ENCODE measurements at places on chromosomes 16 and 17.

DNA sequence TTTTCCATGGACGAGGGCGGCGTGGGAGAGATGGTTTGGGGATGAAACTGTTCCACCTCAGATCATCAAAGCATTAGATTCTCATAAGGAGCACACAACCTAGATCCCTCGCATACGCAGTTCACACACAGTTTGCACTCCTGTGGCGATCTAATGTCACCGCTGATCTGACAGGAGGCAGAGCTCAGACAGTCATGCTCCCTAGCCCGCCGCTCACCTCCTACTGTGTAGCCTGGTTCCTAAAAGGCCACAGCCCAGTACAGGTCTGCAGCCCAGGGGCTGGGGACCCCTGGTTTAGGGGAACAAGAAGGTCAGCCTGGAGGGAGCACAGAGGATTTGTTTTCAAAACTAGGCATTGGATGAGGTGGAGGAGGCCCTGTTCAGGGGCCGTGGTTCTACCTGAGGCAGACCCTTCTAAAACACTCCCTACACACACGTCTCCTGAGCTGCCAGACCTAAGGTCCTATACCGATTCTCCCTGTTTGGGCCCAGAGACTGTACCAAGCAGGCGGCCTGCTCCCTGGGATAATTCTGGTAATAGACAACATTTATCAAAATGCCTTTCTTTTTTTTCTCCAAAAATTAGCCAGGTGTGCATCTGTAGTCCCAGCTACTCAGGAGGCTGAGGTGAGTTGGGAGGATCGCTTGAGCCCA lies 38.6 kb downstream of the AXIN2 start:
- no peak for DNase-seq

GRCh38 chr17:64420143-64420670 lies 28.7 kb upstream of the MILR1 start:
- DNase-seq = no peak

GRCh38 chr16:85395207-85395912 lies 217.8 kb upstream of the GSE1 start:
- DNase-seq = no peak

DNA sequence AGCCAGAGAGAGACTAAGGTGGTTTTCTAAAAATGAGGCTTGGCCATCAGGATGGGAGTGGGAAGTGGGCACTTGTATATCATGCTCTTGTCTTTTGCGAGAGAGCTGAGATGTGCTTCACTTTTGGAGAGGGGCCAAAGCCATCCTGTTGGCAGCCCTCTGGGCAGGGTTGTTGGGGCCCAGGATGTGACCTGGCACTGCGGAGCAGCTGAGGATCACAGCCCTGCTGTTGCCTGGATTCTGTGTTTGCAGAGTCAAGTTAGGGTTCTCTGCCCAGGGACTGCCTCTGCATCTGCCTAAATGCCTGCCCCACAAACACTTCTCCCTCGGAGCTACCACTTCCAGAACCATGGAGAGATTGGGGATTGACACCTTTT lies 71.2 kb downstream of the PLD6 start:
- DNase-seq = no peak

DNA sequence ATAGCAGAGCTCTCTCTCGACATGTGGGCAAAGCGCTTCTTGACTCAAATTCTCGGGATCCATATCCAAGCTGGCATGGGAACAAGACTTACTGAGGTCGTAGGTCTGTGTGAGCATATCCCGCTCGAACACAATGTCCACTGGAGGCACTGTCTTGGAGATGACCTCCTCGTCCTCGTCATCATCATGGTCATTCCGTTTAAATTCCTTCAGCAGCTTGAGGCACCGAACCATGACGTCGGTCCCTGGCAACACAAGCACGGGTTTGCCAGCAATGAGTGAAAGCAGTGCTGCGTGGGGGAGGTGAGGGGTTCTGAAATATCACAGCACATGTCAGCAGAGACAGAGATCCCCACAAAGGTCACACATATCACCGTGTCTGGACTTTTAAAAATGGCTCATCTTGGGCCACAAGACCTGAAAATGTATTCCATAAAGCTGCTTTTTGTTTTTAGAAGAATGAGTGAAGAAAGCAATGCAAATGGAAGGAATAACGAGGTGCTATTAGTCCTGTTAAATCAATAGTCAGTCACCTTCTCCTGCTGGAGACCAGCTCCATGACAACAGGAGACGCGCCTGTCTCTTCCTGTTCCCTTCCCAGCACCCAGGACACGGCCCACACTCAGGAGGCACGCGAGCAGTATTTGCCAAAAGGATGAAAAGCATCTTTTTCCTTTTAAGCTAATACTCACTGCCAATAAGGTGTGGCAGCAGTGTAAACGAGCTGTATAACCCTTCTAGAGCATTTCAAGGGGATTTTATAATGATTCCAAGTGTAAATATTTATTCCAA lies 37.9 kb downstream of the GTF3C1 start:
- DNase-seq = no peak

DNA sequence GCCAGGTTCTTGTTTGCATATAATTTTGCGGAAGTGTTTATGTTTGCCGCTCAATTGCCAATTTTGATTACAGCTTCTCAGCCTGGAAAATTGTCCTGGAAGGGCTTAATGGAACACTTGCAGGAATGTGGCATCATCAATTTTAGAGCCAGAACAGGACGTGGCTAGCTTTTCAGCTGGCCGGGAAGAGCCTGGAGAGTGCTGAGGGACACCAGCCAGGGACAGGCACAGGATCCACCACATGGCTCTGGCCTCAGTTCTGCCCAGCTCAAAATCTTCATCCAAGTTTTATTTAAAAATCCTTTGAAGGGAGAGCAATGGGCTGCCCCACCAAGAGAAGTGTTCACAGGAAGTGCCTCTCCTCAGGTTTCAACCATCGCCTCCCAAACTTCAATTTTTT lies 287.2 kb upstream of the HSBP1 start:
- no peak for DNase-seq

GRCh38 chr16:1661826-1662225 lies 16.3 kb upstream of the JPT2 start:
- no peak for DNase-seq

GRCh38 chr17:73291260-73291801 lies 20.5 kb downstream of the CDC42EP4 start:
- no peak for DNase-seq

GRCh38 chr16:5753381-5753780 lies 655.8 kb upstream of the EEF2KMT start:
- DNase-seq = no peak

DNA sequence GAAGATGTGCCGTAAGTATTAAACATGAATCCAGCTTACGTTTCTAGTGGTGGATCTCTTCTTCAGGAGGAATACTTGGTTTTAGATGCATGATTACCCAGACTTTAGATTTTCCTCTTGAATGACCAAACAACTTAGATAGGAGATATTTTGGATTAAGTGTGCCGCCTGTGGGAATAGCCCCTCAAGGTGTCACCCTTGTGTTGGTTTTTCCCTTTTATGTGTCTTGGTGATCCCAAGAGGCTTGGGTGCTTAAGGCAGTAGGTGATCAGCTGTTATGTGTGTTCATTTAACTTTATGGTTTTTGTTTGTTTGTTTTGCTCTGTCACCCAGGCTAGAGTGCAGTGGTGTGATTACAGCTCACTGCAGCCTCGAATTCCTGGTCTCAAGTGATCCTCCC lies 115.1 kb downstream of the PPM1E start:
- DNase-seq = no peak

DNA sequence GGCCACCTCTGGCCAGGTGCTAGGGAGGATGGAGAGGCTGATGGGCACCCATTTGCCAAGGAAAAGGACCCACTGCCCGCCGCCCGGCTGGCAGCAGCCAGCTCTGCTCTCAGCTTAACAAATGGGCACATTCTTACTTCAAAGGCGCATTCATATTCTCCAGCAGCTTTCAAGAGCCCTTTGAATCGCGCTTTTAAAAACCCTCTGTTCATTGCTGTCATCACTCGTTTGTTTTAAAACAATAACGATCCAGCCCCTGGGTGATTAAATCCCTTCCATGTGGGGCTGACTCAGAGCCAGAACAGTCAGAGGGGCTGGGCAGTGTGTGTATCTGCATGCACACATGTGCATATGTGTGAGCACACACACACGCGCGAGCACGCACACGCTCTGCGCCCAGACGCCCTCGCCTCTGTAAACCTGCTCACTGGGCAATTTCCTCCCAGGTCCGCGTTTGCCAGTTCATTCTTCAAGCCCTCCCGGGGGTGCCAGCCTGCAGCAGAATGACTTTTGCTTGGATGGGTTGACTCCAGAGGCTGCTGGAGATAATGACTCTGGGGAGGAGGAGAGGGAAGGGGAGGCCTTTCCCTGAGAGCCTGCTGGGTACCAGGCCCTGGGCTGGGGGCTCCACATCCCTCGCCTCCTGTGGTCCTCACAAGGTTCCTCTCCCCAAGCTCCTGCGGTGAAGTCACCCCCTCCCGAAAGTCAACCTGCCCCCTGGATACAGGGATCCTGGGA lies 133.1 kb downstream of the SDK2 start:
- DNase-seq = no peak

DNA sequence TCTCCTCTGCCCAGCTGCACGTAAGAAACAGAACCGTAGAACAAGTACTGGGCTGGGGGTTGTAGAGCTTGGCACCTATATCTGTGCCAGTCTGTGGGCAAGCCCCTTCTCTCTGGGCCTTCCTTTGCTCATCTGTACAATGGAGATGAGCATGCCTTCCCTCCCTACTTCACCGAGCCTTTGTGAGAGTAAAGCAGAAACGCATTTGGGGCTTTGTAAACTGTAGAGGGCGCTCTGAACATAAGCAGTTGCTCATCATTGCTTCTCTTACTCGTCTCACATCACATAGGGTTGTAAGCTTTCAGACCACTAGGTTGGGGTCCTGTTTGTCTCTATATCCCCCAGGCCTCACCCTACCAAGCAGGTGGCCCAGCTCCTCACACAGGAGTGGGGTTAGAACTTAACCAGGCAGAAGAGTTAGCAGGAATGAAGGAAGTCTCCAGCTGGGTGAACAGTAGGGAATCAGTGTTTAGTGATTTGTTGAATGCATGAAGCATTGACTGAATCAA lies 15.1 kb downstream of the SAMD14 start:
- DNase-seq = no peak

DNA sequence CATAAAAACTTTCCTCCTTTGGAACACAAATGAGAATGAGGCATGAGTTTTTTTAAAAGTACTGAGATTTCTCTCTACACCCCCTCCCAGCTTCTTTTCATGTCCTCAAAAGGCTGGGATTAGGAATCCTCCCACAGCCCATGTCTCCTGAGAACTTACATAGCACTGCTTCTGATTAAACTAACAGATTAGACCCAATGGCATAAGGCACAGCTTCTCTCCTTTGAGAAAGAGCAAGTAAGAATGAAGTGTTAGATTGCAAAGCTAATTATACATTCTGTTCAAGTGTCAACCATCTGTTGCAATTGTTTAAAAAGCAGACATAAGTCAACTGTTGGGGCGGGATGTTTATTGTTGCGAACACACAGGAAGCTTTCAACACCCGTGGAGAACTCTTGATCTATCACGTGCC lies 715.1 kb downstream of the CDH11 start:
- no peak for DNase-seq

GRCh38 chr17:7852919-7853690 lies 1.8 kb upstream of the TMEM88 start:
- no peak for DNase-seq

GRCh38 chr17:21001111-21001812 lies 41.5 kb downstream of the USP22 start:
- DNase-seq = no peak

- DNase-seq = no peak
Measured at GRCh38 chr17:12316021-12316420, 295.3 kb downstream of the MAP2K4 start.

GRCh38 chr17:39621523-39622379 lies 5.0 kb upstream of the PPP1R1B start:
- DNase-seq = no peak

DNA sequence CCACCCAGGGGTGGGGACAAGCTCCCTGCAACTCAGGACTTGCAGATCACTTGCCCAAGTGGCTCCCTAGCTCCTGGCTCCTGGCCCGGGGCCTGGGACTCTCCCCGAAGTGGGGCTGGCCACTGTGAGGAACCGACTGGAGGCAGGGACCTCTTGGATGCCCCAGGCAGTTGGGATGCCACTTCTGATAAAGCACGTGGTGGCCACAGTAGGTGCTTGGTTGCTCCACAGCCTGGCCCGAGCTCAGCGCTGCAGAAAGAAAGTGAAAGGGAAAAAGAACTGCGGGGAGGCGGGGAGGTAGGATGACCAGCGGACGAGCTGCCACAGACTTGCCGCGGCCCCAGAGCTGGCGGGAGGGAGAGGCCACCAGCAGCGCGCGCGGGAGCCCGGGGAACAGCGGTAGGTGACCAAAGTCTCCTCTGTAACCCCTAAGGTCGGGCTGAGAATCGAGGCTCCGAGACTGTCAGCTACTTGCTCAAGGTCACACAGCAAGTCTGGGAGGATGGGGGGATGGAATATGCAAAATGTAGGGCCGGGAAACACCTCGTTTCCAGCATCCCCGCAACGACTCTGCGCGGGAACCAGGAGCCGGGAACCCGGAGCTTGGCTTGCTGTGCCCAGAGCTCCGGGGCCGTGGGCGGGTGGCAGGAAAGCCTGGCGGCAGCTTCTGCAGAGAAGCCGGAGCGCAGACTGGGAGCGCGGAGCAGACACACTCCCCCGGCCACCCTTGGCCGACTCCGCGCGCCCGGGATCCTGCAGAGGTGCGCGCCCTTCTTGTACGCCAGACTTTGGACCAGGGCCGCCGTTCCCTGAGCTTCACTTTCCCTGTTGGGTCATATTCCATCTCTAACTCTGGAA lies 1.9 kb downstream of the CIITA start:
- no peak for DNase-seq

- DNase-seq = no peak
Measured at GRCh38 chr17:74270333-74270732, 3.7 kb upstream of the DNAI2 start.

DNA sequence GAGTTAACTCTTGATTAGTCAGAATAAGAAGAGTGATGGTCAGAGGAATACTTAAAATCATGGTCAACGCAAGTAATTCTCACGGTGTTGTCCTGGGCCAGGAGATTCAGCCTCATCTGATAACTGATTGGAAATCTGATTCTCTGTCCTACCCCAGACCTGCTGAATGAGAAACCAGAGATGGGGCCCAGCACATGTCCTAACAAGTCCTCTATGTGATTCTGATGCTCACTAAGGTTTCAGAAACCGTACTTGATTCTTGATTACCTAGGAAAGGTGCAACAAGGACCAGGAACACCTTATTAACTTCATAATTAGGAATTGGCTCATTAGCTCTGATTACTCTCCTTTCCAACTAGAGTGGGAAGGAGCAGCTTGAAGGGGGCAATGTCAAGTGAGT lies 44.5 kb downstream of the ANKFY1 start:
- DNase-seq = no peak

GRCh38 chr16:85334718-85335583 lies 222.7 kb upstream of the CIBAR2 start:
- no peak for DNase-seq

DNA sequence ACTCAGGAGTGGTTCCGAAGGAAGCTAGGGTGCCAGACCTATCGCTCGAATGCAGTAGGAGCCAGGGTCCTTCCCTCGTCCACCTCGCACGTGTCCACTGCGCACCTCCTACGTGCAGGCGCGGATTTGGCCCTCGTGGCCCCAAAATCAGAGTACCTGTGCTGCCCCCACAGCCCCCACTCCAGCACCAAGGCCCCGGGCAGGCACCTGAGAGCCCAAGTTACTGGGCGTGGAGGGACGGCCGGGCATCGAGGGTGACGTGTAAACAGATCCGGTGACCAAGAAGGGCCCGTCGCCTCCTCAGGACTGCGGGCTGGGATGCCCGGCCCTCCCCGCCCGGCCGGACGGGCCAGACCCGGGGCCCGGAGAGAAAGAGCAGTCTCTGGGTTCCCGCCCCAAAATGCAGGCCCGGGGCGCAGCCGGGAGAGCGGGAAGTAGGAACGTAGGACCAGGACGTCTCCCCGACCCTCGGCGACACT lies 492 bp downstream of the SLC25A39 start:
- no peak for DNase-seq

GRCh38 chr17:17111401-17112393 lies 69.4 kb downstream of the MPRIP start:
- no peak for DNase-seq

Measured in cortex of kidney (tissue), 1 donor.